AG09319 (cell line): ENCODE measurements at places on chromosomes 7 and 10.

DNA sequence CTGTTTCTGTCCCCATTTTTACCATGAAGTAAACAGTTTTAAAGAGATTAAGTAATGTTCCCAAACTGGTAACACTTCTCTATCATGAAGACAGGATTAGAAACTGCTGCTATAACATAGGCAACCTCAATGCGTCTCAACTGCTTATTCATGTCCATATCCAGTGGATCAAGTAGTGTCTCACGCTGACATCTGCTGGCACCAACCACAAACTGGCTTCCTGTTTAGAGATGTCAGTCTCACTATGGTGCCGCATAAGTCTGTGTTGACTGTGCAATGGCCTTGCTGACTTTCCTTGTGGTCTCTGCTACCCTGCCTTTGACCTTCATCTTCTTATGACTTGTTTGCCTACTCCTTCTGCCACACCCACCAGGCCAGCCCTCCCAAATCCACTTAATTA lies 369.6 kb upstream of the DPP6 start:
- DNase-seq: no peak

- DNase-seq: no peak
These were observed 64.4 kb downstream of the STK17A start for GRCh38 chr7:43647339-43647672.

DNA sequence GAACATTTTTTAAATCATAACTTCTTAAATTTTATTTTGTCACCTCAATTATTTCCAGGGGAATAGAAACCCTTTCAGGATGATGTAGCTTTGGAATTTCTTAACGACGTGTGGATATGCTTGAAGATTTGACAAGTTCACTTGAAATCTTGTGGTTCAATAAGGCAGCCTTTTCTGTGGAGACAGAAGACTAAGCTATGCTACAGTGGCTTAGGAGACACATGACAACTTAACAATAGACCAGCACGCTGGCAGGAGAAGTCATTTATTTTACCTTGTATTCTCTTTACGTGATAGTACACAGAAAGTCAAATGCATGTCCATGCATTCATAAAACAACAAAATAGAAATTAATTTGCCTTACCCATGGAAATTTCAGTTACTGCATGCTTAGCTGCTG lies 181.6 kb downstream of the GRM3 start:
- DNase-seq: no peak

GRCh38 chr10:82068501-82068900 lies 193.5 kb downstream of the NRG3 start:
- DNase-seq: no peak

GRCh38 chr10:26334232-26334931 lies 103.8 kb upstream of the APBB1IP start:
- DNase-seq: no peak

- no peak for DNase-seq
These were observed 147.7 kb upstream of the AKR1E2 start for GRCh38 chr10:4678023-4678950.

GRCh38 chr7:24587853-24588252 lies 14.6 kb downstream of the PALS2 start:
- DNase-seq: no peak

- no peak for DNase-seq
These were observed 310.9 kb upstream of the NRG3 start for GRCh38 chr10:81564143-81564542.

GRCh38 chr7:143399151-143399550 lies 9.5 kb downstream of the EPHA1 start:
- DNase-seq: no peak

DNA sequence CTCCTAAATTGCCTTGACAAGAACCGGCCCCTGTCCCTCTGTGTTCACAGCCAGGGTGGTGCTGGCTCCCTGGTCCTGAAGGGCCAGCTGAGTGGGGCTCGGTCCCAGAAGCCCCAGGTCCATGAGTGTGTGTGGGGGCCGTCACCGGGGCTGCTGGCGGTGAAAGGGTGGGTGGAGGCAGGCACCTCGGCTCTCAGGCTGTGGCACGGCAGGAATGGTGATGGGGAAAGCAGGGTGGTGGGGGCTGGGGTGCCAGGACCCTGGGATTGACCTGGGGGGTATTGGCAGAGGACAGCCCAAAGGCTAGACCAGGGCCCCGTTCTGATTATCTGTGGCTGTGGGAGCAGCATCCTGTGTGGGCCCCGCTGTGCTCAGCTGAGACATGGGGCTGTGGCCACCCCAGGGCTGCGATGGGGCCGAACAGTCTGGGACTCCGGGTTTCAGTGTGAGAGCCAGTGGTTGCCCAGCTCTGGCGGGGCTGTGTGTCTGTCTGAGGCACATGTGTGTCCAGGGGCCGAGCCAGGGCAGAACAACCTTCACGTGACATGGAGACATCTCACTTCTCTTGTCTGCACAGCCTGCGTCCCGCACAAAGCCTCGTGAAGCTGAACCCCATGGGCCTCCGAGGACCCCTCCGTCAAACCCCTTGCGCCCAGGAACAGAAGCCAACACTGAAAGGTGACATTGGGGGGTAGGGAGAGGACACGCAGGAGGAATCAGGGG lies 144.2 kb downstream of the ELFN1 start:
- DNase-seq: no peak

GRCh38 chr7:157263156-157263555 lies 73.6 kb upstream of the DNAJB6 start:
- no peak for DNase-seq

- DNase-seq: no peak
These were observed 14.2 kb downstream of the CRHR2 start for GRCh38 chr7:30668102-30668501.

DNA sequence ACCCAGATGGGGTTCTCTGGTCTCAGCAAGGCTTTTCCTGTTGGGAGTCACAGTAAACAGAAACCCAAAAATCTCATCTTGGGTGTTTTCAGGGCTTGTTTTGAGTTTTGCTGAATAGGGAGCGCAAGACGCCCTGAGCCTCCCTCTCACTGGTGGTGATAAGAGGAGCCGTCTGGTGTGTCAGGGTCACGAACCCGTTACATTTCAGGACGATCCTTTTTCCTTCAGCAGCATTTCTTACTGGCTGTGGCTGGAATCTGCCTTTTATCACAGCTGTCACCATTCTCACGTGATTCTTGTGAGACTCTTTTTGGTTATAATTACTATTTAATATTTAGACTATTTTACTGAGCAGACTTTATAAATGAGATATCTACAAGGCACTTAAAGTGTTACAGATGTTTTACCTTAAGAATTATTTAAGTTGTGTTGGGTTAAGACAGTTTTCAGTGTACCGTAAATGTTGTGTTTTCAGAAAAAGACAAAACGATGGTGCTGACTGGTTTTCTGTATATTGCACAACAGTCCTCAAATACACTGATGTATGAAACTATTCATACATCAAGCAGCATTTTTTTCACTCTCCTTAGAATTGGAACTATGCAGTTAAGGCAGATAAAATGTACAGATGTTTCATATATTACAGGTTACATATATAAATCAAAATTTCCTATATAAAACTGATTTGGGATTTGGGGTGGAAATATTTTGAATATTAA lies 2.2 kb upstream of the GET4 start:
- no peak for DNase-seq

GRCh38 chr7:81956520-81956919 lies 186.7 kb upstream of the HGF start:
- peak; percentile 16 for DNase-seq

DNA sequence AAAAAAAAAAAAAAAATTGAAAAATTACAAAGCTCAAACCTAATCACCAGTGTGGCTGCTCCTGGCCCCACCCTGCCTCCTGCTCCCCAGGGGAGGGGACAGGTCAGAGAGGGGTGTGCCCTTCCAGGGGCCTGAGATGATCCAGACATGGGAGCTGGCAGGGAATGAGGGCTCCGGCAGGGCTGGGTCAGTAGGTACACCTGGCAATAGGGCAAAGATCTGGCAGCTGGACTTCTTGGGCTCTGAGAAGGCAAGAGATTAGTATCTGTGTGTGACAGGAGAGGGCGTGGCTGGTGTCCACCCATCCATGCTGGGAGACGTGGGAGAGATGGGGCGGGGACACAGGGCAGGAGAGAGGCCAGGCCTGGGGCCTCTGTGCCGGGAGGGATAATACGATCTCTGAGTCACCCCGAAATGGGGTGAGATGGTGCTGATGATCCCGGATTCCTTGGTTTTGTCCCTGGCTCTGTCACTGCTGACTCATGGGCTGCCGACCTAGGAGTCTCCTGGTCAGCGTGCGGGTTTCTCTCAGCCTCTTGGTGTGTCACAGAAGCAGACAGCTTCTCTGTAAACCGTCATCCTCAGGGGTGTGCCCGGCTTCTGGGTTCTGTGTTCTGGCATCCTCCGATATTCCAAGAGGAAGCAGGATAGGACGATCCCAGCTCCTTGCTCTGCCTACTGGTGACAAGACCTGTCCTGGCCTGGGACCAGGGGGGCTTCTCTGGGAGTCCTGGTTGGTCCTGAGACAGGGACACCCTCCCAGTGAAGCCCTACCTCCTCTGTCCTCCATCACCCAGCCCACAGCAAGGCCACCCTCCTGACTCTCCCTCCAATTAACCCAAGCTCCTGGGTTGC lies 8.2 kb upstream of the CLDN4 start:
- DNase-seq: peak; percentile 67

GRCh38 chr10:129867631-129868179 lies 96.4 kb downstream of the EBF3 start:
- DNase-seq: no peak

GRCh38 chr10:600876-601659 lies 88.4 kb downstream of the DIP2C start:
- no peak for DNase-seq

DNA sequence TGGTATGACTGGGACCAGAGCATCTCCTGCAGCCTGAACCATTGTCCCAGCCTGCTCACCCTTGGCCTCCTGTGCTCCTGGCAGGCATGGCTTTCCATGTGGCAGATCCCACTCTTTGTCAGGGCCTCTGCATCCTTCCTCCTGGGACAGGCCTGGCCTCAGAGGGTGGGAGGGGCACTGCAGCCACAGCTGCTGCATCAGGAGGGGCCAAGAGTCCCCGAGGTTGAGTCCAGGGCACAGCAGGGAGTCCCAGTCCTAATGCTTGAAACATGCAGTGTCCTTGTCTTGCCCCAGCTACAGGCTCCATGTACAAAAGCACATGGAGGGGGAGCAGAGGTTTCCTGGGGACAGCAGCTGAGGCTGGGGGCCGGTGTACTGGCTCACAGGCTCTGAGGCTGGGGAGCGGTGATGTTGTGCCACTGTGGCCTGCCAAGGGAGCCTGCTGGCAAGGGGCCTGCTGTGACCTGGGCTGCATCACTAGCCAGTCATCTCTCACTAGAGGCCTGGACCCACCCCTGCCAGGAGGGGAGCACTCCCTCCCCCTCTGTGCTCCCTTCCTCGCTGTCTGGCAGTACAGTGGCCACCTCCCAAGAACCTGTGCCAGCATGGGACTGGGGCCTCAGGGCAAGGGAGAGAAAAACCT lies 144.8 kb downstream of the ZNF248 start:
- no peak for DNase-seq

- peak; percentile 14 for DNase-seq
These were observed 7.2 kb downstream of the CPA2 start for GRCh38 chr7:130273933-130274255.

DNA sequence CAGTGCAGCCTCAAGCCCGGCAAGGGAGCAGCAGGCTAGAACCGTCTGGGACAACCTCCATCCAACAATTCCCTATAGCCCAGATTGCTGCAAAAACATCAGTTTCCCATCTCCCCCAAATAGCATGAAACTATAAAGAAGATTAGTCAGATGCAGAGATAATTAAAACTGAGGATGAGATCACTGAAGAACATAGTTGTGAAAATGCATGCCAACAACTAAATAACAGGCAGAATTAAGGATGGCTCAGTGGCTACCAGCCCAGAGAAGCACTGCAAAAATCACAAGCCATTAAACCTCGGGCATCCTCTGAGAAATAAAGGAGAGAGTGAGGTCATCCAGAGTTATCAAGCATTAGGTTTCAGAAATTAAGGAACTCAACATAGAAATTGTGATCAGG lies 427.1 kb downstream of the TNS3 start:
- DNase-seq: no peak

DNA sequence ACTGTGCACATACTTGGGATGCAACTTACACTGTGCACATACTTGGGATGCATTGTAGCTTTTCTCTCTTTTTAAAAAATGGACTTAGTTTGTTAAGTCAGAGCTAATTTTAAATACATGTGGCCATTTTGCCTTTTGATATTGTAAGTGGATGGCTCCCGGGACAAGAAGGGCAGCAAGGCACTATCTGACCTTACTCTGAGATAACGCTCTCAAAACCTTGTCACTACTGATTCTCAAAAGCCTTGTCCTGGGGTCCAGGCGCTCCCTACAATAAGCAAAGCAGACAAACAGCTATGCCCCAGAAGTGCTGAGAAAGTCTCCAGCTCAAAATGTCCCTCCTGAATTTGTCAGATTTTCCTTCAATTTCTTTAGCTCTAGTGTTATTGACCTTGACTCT lies 66.9 kb upstream of the CACNB2 start:
- DNase-seq: no peak

DNA sequence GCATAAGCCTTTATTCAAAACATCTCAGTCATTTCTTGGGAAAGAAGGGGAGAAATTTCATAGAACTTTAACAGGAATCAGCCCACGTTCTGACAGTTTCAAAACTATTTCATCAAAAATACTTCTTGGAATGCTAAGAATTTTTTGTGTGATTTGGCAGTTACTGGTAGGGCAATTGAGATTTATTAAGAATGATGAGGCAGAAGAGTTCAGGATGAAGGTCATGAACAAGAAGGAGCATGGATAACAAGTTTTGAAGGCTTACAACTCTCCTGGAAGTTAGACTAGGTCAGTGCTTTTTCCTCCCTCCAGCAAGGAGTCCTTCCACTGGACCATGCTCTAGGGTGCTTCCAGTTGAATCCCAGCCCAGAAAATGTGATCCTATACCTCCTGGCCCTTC lies 569.9 kb downstream of the ANKRD7 start:
- DNase-seq: no peak

GRCh38 chr10:28710202-28710886 lies 33.0 kb downstream of the BAMBI start:
- DNase-seq: no peak

DNA sequence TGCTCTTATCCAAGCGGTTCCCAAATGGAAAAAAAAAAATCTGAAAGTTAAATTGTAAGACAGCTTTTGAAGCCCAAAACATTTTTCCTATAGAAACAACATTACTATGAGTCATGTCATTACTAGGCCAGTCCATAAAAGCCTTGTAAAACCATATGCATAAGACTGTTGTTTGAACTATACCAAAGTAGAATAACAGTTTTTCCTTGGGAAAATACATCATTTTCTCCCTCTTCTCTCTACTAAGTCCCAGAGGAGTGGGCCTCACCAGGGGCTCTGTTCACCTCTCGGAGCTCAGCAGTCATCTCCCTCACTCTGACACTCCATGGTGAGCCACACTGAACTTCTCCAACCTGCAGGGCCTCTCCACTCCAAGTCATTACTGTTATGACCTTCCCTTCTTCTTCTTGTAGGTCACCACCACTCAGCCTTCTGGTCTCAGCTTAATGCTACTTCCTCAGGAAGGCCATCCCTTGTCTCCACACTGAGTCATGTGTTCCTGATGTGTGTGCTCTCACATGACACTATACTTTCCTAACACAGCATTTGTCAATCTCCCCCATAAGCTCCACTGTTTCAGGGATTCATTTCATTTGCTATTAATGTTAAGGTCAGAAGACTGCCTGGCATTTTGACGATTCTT lies 32.5 kb downstream of the ZNF438 start:
- DNase-seq: no peak
